ENCODE measurements at places on chromosomes 12 and 14.

DNA sequence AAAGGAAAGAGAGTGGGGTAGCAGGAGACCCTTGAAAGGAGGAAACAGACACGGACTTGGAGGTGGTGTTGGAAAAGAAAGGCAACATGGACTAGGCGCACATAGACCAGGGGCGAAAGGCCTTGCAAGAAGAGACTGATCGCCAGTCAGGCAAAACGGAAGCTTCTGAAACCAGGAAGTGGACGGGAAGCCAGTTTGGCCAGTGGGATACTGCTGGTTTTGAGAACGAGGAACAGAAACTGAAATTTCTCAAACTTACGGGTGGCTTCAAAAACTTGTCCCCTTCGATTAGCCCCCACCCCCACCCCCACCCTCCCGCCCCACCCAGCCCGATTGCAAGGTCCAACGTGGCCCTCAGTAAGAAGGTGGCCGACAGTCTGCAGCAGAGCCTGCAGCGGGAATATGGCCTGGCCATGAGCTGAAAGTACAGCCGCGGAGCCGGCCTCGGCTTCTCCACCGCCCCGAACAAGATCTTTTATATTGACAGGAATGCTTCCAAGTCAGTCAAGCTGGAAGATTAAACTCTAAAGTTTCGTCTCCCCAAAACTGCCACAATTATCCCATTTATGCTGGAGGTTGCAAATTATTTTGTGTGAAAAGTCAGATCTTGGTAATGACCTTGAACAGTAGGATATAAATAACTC, 364.7 kb downstream of the BCAT1 start:
- no peak for DNase-seq

- DNase-seq: no peak
Measured at GRCh38 chr12:89475203-89475990, 49.2 kb downstream of the GALNT4 start.

DNA sequence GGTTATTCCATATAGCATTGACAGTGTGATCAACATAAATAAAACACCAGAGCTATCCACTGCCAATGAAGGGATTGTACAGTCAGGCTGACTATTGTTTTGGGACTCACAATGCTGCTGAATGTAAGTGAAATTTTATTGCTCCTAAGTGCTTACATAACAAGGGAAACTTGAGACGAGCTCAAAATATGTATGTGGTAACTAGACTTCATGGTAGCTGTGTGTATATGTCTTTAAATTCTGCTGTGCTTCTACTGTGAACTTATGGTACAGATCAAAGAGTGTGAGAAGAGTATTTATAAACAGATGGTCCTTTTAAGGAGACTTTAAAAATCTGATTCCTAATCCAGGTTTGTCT, 6.9 kb downstream of the FLRT2 start:
- no peak for DNase-seq

- DNase-seq: no peak
Measured at GRCh38 chr12:82279536-82280058, 78.6 kb downstream of the CCDC59 start.

GRCh38 chr12:122937622-122938091, 28.6 kb downstream of the ABCB9 start:
- no peak for DNase-seq

DNA sequence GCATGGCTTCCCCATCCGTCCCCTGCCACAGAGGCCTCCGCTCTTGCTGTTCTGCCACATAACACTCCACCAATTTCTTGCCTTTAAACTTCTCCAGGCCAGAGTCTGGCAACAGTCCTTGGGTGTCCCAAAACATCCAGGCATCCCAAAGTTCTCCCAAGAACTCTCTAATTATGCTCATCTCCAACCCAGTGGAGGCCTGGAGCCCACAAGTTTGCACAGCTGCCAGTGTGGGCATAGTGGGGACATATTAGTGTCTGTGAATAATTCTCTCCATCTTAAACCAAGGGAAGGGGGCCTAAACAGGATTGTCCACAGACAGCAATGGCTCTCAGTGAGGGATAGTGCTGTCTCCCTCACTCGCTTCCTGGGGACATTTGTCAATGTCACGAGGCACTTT, 124.8 kb downstream of the NUAK1 start:
- no peak for DNase-seq

DNA sequence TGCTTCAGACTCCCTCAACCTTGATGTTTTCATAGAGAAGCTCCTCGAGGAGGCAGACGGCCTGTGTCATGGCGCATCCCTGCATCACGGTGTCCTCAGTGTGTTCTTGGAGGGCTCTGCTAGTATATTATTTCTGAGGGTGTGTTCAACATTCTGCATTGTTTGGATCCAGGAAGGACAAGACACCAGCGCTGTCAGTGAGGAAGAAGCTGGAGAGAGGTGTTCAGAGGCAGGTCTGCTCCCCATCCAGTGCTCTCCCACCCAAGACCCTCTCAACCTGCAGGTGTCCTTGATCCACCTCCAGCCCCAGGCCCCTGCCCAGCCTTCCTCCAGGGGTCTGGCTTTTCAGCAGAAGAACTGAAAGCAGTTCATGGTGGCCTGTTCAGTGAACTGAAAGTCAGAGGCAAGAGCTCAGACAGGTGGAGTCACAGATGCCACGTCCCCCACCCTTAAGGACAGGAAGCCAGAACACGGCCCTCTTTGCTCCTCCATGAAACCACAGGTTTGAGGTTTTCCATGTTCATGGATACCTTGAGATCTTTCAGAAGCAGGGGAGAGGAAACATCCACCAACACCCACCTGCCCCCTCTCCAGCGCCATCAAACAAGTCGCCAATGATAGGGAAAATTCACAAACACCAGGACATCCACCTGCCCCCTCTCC, 37.4 kb downstream of the DIO3 start:
- no peak for DNase-seq

- DNase-seq: no peak
Measured at GRCh38 chr12:1845886-1846285, 25.5 kb downstream of the LRTM2 start.

GRCh38 chr14:76324133-76324532, 51.8 kb upstream of the ESRRB start:
- no peak for DNase-seq

- no peak for DNase-seq
Measured at GRCh38 chr12:59040043-59040442, 119.7 kb upstream of the LRIG3 start.

- DNase-seq: peak; percentile 35
Measured at GRCh38 chr12:77608271-77608824, 222.3 kb upstream of the NAV3 start.

DNA sequence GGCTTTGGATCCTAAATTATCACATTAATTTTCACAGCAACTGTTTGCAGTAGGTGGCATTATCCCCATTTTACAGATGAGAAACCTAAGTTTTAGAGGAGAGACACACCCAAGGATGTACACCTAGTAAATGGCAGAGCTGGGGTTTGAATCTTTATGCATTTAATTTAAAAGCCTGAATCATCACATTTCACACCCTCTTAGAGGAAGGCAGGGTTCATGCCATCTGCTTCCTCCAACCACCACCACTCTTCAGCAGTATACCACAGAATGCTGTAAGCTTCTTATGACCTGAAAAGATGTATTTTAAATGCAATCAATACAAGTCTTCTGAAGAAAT, 90.3 kb downstream of the CRADD start:
- no peak for DNase-seq

- DNase-seq: no peak
Measured at GRCh38 chr14:72975770-72976169, 49.5 kb downstream of the DCAF4 start.

DNA sequence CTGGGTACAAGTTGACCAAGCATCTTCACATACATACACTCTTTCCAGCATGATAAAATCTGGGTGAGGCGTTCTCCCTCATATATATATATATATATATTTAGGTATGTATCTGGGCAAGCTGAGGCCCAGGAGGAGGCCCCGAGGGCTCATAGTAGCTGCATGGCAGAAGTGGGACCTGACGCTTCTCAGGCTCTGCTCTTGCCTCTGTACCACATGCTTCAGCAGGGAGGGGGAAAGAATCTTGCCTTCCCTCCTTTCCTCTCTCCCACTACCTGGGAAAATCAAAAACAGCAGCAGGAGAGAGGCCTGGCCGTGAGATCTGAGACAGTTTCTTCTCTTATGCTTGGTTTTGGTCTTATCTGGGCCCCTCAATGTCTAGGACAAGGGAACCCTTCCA, 9.2 kb downstream of the PPP1R1A start:
- DNase-seq: no peak

DNA sequence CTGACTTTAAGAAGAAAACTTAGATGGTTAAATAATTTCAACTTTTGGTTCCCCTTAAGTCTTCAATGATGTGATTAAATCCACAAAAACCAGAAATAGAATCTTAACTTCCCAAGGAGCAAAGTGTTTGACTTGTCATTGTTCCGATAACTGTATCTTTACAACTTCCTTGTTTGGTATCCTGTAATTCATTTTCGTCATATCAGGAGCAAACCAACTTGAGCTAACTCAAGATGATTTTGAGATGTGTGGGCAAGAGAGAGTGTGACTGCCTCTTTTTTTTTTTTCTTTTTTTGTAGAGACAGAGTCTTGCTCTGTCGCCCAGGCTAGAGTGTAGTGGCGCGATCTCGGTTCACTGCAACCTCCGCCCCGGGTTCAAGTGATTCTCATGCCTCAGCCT, 25.3 kb downstream of the DRAM1 start:
- no peak for DNase-seq

DNA sequence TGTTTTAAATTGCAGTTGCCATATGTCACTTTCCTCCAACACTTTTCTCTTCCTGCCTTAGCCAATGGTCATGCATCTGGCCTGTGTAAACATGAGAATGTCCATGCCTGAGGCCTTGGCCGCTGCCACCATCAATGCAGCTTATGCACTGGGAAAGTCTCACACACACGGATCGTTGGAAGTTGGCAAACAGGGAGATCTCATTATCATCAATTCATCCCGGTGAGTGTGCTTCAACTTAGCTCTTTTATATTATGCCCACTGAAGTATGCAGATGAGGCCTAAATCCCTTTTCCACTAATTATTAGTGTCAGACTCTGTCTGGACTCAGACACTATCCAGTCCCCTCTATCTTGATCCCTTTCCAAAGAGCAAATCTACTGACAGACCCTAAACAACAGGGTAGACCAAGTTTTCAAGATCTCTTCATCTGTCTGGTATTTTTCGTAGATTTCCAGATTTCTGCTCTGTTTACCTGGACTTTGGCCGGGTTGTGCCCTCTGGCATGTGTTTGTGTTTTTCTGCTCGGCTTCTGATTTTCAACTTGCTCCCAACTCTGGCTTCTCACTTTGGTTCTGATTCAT, 23.2 kb downstream of the AMDHD1 start:
- DNase-seq: no peak

GRCh38 chr12:116026768-116027550, 250.5 kb downstream of the MED13L start:
- peak; percentile 78 for DNase-seq

- DNase-seq: no peak
Measured at GRCh38 chr14:80049055-80049454, 162.2 kb downstream of the DIO2 start.

GRCh38 chr14:96031691-96032090, 7.5 kb upstream of the C14orf132 start:
- no peak for DNase-seq

DNA sequence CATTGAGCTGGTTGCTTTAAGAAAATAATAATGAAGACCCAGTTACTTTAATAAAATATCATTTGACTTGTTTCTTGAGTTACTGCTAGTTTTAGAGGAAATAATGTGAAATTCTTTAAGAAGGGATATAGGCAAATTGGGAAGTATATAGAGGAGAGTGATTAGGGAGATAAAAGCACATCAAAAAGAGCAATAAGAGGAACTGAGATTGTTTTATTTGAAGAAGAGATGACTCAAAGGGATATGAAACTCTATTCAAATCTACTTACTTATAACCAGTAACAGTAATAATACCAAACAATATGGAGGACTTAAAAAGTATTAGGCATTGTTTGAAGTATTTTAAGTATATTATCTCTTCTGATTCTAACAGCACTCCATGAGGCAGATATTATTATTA, 37.1 kb downstream of the LRRK2 start:
- DNase-seq: no peak

DNA sequence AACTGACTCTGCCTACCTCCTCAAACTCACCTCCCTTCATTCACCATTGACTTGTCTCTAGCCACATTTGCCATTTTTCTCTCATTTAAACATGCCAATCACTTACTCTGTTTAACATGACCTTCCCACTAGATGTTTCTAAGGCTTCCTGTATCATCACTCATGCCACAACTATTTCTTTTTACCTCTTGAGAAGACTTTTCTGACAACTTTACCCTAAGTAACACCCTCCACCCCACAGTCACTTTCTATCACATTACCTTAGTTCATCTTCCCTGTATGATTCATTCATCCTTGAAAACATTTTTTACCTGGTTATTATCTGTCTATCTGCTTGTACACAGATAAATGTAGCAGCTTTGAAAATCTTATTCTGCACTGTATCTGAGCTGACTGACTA, 19.4 kb downstream of the PLCZ1 start:
- DNase-seq: no peak

GRCh38 chr14:43418324-43418723, 1088.8 kb downstream of the FSCB start:
- no peak for DNase-seq

DNA sequence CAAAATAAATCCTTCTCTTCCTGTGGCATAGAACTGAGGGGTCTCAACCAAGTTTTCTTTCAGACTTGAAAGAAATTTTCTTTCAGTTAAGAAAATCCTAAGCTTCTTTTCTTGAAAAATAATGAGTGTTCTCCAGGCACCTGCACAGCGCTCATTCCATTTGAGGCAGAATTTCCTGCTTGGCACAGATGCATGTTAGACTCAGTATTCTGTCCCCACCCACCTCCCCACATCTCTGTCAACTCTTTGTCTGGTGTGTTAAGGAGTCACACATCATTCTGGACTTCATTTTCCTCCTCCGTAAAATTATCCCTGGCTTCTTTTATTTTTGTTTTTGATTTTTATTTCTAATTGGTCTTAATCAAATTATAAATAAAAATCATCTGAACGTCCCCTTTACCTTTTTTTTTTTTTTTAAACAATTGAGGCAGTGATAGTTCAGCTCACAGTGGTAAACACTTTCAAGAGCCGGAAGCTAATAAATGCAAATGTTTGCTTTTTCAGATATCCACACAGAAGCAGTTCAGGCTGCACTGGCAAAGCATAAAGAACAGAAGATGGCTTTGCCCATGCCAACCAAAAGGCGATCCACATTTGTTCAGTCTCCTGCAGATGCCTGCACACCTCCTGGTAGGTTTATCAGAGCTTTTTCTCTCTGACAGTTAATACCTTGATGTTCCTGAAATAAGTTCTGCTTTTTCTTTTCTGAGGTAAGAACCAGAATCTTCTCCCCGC, 104.0 kb upstream of the ATF1 start:
- no peak for DNase-seq

- no peak for DNase-seq
Measured at GRCh38 chr12:118946256-118946655, 35.1 kb upstream of the SRRM4 start.

Data from G401 (cell line).